ENCODE measurements at places on chromosomes 1 and 21.

DNA sequence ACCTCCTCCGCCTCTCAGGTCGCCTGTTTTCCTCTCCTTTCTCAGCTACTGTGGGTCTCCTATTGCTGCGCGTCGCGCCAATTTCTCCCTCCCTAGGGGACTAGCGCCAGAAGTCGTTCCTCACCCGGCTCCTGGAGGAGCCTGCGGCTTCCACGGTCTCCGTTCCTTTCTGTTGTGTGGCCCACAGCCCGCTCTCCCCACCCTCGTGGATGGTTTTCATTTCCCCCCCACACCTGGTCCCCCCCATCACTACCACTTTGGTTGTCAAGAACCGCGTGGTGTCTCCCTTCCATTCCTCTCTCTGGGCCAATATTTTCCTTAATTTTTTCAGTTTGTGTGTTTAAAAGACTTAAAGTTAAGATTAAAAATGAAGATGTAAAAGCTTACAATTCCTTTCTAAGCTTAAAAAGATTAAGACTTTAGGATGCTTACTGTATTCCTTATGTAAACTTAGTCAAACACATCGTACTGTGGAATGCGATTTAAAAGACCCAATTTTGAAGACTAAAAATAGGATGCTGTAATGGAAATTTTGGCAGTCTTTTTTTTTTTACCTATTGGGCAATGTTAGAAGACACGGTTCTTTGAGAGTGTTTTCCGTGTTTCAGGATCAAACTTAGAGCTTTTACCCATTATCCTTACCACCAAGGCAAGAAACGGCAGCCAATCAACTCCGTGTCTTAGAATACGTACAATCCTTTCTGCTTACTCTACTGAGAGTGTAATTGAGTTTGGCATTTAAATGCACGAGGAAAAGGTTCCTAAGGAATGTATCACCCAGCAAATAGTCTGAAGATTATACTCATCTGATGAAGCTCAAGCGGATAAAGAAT is 773 bp downstream of the CNST start:
- DNase-seq: peak; percentile 58

- DNase-seq: peak; percentile 69
These were observed 561 bp upstream of the COQ8A start for GRCh38 chr1:226939438-226940028.

- DNase-seq: no peak
These were observed 55.4 kb downstream of the HNRNPR start for GRCh38 chr1:23288671-23289070.

DNA sequence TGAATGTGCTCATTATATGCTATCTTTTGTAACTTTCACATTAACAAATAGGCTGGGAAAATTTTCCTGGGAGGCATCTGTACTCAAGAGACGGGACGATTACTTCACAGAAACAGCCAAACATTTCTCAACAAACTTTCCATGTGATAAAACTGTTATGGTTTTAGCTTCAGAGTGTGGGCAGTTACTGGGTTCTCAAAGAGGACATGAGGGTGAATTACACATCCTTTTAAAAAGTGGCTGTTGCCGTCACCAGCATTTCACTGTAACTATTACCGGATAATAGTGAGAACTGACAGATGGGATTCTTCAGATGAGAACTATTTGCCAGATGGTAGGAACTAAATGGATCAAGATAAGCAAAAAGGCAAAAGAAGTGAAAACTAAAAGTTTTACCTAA is 109.1 kb downstream of the APP start:
- no peak for DNase-seq

GRCh38 chr1:46466477-46467182 is 23.0 kb upstream of the DMBX1 start:
- no peak for DNase-seq

DNA sequence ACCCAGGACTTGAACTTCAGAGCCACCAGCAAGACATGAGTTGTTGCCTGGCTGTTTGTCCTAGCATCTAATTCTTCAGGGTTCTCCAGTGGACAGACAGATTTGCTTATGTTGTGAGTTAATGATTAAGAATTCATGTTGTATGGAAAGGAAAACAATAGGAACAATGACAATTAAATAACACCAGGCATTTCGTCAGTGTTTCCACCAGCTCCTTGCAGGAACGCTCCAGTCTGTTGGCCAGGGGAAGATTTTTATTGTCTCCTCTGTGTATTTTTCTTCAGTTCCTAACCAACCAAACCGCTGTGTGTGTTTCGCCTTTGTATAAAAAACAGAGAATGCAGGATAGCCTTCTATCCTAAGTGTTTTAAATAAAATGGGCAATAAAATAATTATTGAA is 64.4 kb upstream of the PTGFR start:
- no peak for DNase-seq

DNA sequence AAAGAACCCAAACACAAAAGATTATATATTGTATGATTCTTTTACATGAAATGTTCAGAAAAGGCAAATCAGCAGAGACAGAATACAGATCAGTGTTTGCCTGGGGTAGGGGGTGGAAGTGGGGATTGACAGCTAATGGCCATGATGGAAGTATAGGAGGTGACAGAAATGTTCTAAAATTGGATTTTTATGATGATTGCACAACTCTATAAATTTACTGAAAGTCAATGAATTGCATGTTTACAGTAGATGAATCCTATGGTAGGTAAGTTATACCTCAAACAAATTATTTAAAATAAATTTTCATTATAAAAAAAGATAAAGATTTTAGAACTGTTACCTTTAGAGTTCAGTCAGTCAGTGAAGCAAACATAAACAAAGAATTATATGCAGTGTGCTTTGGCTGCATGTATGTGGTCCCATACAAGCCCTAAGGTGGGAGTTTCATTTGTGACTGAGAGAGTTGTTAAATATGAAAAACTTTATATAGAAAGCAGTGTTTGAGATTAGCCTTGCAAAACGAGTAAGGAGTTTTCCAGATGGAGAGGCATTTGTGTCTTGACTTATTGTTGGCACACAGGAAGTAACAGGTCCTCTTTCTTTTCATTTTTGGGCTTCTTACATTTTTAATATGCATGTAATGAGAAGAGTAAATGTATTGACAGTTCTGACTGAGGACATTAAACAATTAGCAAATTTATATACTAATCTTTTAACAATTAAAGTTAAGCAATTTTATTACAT is 115.6 kb upstream of the KIAA1614 start:
- no peak for DNase-seq

DNA sequence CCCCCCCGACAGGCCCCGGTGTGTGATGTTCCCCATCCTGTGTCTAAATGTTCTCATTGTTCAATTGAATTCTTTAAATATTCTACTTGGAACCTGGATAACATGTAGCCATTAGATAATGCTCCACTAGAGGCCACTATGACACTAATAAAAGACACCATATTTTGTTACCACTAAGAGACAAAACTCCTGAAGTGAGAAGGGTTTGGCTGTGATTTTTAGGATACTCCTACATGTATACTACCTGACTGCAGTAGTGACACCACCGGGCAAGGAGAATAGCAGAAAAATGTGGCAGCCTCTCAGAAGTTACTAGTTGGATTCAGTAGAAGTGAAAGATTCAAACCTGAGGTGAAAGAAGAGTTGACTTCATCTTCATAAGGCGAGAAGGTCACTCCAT is 36.0 kb downstream of the F5 start:
- DNase-seq: peak; percentile 18

GRCh38 chr1:172041102-172041501 is 199.8 kb downstream of the DNM3 start:
- no peak for DNase-seq

GRCh38 chr1:64843675-64844074 is 98.8 kb downstream of the RAVER2 start:
- DNase-seq: no peak

GRCh38 chr1:156295391-156295947 is at the start of gene GLMP:
Gene GLMP (minus strand): TSS chr1:156295679. CDS start chr1:156295645, 34 bp downstream.
- DNase-seq: peak; percentile 62

GRCh38 chr1:41920658-41921057 is 1.9 kb upstream of the HIVEP3 start:
- no peak for DNase-seq

- no peak for DNase-seq
These were observed 6.2 kb downstream of the SMIM1 start for GRCh38 chr1:3778590-3779264.

DNA sequence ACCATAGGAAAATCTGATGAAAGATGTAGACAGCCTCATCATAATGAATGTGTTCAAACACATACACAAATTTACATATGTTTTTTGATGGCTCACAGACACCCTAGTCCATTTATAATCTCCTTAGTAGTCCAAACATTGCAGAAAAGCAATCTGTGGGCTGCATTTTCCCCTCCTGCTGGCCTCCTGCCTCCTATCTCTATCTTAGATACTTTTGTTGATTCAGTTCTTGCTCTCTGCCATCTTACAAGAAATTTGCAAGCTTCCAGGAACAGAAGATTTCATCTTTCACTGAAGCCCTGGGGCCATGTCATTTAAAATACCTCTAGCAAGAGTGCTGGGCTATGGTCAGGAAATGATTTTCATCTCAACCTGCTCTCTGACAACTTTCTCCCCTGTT is 50.6 kb downstream of the DUSP10 start:
- no peak for DNase-seq

DNA sequence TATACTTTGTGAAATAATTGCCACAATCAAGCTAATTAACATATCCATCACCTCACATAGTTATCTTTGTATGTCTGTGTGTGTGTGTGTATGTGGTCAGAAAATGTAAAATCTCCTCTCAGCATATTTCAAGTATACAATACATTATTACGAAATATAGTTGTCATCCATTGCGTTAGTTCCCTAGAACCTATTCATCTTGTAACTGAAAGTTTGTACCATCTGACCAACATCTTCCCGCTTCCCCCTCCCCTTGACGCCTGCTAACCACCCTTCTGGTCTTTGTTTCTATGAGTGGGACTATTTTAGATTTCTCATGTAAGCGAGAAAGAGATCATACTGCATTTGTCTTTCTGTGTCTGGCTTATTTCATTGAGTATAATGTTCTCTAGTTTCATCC is 455.3 kb downstream of the KCNT2 start:
- no peak for DNase-seq

DNA sequence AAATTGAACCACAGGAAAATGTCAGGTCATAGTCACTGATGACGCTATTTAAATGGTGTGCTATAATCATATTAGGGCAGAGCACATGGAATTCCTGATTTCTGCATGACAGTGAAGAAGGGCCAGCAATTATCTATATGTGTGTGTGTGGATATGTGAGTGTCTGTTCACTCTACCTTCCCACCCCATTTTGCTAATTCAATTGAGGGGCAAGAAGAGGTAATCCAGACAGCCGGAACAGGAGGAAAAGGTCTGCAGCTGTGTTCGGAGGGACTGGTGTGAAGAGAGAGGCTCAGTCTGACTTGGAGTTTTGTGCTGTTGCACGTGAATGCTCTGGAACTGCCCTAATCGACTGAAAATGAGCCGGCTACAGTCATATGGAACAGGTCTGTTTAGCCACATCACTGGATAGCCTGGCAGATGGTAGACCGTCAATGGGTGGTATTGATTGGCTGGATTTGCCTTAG is 5.1 kb upstream of the ELAVL4 start:
- DNase-seq: no peak

GRCh38 chr1:184935920-184936798 is 38.1 kb downstream of the NIBAN1 start:
- no peak for DNase-seq

DNA sequence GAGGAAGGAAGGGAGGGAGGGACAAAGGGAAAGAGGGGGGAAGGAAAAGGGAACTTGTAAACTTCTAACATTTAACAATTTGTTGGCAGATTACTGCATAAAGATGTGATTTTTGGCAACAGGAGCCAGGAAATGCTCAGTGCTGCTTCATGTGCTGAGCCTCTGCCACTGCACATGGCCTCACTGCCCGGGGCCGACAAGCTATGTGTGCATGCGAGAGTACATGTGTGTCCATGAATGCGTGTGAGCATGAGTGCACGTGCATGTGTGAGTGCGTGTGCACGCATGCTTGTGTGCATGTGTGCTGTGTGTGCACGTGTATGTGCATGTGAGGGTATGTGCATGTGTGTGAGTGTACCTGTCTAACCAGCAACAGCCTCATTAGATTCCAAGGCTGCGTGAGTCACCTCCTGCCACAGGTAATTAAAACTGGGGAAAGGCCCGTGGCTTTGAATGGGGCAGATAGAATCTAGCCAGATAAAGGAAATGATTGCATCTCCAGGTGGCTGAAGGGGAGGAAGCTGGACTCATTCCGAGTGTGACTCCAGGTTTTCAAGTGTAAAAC is 41.4 kb upstream of the TSPEAR start:
- DNase-seq: no peak

- DNase-seq: no peak
These were observed 51.6 kb downstream of the ALG14 start for GRCh38 chr1:95021119-95021518.

Measured in germinal center (tissue), 1 donor.